NCI-H345 (cell line): ENCODE measurements at places on chromosomes 1 and 21.

DNA sequence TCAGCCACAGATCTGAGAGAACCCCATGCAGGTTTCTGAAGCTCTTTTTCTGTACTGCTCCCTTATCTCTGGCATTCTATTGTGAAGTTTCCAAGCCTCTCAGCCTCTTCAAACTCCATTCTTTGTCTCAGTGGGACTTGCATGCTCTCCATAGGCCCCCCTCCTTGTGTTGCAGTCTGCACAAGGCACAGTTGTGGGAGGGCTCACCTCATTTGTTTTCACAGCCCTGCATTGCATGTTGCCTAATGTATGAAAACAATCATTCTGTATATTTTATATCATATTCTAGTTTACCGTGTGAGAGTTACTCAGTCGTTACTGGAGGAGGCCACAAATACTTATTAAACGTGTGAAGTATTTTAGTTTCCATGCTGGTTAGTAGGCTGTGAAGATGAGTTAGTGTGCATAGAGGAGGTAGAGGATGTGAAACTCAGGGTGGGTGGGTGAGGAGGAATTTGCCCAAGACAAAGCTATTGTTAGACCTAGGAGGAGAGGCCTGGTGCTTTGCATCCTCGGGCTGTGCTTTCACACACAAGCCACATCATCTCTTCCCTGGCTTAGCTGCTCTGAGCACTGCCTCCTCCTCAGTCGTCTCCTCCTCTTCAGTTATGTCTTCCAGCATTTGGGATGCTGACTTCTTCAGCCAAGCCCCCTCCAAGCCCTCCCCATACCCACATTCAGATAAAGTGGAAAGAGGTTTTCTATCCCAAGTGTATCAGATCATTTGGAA, 7.8 kb upstream of the CHI3L2 start:
- no peak for DNase-seq

GRCh38 chr1:226436855-226437491, 29.1 kb upstream of the PARP1 start:
- DNase-seq, result peak; percentile 81

DNA sequence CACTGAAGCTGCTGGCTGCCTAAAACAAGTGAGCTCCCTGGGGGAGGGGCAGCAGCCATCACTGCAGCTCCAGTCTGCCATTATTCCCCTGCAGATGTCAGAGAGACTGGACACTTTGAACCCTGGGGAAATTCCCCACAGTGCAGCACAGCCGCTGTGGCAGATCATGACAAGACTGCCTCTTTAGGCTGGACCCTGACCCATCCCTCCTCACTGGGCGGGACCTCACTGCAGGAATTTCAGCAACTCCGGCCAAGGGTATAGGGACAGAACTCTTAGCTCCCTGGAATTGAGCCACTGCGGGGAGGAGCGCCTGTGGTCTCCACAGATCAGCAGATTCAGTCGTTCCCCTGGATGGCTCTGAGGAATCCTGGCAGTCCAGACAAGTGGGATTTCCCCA, 964.6 kb downstream of the BRINP3 start:
- DNase-seq, result no peak

DNA sequence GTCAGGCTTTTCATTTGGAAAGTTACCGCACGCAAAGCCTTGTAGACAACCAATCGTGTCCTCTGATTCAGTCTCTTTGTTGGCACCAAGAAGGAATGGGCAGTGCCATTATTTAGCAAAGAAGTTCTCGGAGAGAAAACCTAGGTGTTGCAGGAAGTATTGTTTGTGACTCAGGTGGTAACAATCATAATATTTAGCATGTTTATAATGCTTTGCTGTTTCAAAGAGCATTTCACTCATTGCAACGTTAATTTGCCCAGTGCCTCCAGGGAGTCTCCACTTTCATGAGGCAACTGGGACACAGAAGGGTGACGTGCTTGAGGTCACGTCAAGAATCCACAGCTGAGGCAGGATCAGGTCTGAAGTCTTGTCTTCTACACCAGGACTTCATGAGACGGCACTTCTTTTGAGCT, 31.4 kb downstream of the STPG1 start:
- DNase-seq, result no peak

DNA sequence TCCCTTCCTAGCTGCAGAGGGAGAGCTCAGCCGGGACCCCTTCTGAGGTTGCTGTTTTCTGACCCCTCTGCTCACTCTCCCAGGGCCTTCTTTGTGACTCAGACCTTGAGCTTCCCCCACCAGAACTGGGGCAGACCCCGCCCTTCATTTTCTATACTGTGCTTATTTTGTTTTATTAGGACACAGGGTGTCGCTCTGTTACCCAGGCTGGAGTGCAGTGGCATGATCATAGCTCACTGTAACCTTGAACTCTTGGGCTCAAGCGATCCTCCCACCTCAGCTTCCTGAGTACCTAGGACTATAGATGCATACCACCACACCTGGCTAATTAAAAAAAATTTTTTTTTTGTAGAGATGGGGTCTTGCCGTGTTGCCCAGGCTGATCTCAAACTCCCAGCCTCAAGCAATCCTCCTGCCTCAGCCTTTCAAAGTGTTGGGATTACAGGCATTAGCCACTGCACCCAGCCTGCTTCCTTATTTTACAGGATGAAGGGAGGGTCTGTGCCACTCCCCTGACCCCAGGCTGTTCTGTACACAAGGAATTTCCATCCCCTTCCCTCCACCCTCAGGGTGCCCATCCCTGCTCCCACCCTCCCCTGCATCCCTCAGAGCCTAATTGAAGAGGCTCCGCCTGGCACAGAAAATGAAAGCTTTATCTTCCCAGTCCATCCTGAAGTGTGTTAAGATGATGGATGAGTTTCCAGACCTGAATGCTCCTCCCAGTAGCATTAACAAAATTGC, 195.2 kb upstream of the POU3F1 start:
- no peak for DNase-seq

DNA sequence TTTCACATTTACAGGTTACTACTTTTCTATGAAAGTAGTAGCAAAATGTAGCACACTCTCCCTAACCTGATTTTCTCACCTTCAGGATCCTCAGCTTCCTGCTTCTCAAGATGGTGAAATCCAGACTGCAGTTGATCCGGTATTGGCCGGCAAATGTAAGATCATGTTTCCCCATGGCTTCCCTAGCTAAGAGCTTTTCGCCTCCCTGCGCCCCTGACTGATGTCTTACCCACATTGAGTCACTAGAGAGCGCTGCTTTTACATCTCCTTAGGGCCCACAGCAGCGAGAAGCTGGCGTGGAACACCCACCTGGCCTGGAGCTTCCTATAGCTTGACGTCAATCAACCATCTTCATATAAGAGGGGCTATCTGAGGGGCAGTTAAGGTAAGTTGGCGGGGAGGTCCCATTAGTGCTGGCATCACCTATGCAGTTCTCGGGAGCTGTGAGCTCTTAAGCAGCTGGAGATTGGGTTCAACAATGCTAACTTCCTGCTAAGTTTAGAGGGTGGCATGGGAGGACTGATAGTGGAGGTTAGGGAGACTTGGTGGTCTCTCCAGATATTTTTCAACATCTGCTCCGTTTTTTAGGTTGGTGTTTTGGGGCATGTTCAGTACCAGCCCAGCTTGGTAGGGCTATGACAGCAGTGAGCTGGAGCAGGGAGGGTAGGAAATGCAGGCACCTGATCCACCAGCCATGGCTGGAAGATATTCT, 5.5 kb downstream of the PTPN7 start:
- DNase-seq, result peak; percentile 8

DNA sequence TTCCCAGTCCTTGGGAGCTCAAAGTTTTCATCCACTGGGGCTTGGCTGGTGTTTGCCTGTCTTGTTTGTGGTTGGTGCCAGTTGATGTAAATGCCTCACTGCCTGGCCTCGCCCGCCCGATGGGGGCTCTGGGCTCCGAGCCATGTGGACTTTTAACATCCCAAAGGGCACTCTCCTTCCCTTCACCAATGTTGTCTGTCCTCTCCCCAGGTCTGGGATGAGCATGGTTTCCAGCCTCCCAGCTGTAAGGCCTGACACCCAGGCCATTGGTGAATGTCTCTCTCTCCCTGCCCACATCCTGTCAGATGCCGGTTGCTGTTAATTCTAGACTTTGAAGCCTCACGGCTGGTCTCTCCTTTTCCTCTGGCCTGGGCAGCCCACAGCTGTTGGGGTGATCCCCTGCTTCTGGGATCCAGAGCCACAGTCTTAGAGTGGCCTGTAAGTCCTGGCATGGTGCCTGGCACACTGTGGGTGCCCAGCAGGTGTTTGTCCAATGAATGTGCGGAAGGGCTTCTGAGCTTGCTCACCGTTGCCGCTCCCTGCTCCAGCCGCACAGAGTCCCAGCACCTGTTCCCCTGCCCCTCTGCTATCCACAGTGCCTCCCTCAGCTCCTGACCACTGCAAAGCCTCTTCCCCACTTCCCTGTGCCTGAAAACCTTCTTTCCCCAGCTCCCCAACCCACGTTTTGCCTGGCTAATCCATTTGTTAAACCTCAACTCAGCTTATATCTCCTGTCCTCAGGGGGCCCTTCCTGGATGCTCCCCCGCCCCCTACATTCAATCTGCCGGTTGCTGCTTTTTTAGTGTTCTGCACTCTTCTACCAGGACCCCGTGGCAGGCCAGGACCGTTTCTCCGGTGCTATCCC, 3.3 kb upstream of the C1orf174 start:
- peak; percentile 89 for DNase-seq

DNA sequence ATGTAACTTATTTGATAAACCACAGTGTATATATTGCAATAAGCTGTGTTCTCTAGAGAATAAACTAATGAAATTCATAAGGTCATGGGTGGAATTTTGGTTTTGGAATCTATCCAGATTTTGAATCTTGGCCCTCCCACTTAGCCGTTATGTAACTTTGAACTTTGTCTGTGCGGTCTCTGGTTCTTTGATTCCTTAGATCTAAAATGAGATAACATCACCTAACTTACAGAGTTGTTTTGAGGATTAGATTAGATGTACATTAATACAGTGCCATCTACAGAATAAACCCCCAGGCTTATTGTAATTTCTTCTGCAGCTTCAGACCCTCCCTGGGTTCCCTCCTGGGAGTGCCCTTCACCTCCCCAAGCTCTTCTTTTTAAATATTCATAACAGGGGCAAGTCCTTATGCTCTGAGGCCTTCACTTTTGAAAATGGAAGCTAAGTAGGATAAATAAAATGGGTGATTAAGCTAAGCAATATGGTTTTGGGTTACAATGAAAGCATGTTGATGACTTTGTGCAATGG, 124.3 kb downstream of the ATG4C start:
- DNase-seq, result no peak

- DNase-seq, result no peak
Observed at GRCh38 chr1:175922254-175922881, 179.0 kb upstream of the TNR start.

DNA sequence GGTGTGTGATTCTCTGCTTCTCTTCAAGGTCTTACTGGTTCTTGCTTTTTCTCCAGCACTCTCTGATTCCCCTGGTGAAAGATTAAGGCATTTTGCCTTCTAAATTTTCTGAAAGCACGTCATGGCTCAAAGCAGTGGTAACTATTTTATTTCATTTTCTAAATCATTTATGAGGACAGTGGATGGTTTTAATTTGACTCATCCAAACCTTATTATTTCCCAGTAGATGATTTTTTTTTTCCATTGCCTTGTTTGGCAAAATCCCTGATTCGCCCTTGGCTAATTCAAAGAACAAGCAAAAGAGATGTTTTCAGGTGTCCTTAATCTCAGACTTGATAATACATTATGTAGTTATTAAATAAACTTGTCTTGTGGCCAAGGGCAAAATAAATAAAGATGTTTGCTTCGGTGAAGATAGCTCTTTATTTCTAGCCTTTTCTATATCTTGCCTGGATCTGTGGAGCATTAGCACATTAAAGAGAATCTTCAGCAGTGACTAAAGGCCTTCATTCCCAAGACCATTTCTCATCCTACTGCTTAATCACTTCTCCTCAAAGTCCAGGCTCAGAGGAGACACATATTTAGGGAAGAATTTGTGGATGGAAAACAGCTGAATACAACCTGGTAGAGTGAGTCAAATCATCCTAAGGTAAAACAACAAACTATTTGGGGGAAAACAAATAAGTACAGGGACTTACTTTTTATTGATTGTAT, 359.8 kb downstream of the DUSP10 start:
- DNase-seq, result no peak

- DNase-seq, result no peak
Observed at GRCh38 chr1:226490426-226490809, 58.1 kb upstream of the STUM start.

- no peak for DNase-seq
Observed at GRCh38 chr1:224539971-224540370, 76.1 kb upstream of the CNIH3 start.

GRCh38 chr1:67322442-67322841, 14.8 kb downstream of the IL12RB2 start:
- DNase-seq, result no peak

DNA sequence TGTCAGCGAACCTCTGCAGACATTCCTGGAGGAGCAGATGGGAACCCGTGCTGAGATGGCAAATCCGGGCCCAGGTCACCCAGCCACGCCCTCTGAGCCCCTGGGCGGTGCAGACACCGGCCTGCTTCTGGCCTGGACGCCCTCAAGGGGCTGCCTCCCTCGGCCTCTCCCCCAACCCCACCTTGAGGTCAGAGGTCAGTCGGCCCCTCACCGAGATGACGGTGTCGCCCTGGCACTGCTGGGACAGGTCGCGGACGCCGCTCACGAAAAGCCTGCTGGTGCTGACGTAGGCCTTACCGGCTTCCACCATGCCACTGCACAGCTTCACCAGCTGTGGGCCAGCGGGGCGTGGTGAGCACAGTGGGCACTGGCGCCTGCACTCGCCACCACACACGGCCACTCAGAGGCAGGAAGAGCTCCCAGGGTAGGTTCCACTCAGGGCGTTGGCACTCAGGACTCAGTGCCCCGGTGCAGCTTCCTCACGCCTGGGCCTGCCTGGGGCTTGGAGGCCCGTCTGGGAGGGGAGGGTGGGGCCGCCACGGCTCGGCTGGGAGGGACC, 4.7 kb downstream of the ACAP3 start:
- no peak for DNase-seq

GRCh38 chr1:101245246-101245927, 8.6 kb downstream of the S1PR1 start:
- DNase-seq, result no peak

GRCh38 chr1:207964195-207964966, 53.5 kb upstream of the CD34 start:
- no peak for DNase-seq

- DNase-seq, result no peak
Observed at GRCh38 chr1:232319518-232320210, 310.3 kb downstream of the SIPA1L2 start.

DNA sequence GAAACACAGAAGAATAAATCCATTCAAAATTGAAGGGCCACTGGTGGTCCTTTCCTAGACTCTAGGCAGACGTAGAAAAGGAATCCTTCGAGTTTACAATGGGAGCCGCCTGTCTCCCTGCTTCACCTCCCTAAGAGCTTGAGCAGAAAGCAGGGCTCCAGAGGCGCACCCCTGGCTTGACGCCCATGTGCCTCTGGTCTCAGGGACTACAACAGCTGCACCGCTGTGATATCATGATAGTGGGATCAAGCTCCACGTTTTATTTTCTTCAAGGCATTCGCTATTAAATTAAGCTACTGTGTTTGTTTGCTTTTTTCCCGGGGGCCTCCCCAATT, 403 bp upstream of the C1orf122 start:
- no peak for DNase-seq

DNA sequence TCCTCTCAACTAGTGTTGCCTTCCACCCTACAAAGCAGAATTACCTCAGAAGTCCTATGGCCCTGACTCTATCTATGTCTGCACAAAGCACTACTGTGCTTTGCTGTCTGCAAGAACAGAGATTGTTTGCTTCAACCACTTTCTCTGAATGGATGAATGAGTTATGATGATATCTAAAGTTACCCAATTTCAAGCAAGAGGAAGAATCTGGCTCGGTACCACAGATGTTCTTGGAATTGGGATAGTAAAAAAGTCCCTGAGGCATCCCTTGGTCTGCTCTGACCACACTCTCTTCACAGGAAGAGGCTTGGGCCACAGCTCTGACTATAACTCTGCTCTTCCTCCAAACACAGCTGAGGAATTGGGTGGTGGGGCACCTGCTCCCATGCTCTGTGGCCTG, 31.2 kb downstream of the MTARC1 start:
- DNase-seq, result no peak
